Parietal lobe (tissue), 2 donors: ENCODE measurements at places on chromosomes 12 and 14. TPM values are rescaled to one million over a fixed set of nuclear protein-coding genes. Genes with fewer than 3 reads are reported as not detected.

Gene CCDC197
- total RNA-seq: not detected

Gene ADCY6
- 70.1 TPM for total RNA-seq

Gene XRCC3
- total RNA-seq: 11.3 TPM

Gene BDKRB1
- not detected for total RNA-seq

Gene PMCH
- total RNA-seq: not detected

Gene DEPDC4
- total RNA-seq: 1.3 TPM

Gene RPL6
- total RNA-seq: 1,067 TPM

Gene EGLN3
- 8.5 TPM for total RNA-seq

Gene GZMB
- total RNA-seq: not detected

Gene SLC17A8
- total RNA-seq: 0.63 TPM

Gene KERA
- total RNA-seq: 0.31 TPM

Gene DAO
- total RNA-seq: not detected

Gene IRAK3
- 6.9 TPM for total RNA-seq

Gene MED13L
- 386 TPM for total RNA-seq
